ENCODE measurements at places on chromosomes 5 and 9. TPM values are rescaled to one million over a fixed set of nuclear protein-coding genes. Genes with fewer than 3 reads are reported as not detected.

The CAAP1 gene
- total RNA-seq: 16.3 TPM

The SPATA31D4 gene
- not detected for total RNA-seq

GRCh38 chr5:72108202-72109061 is 1.2 kb downstream of the MAP1B start:
- no peaks in the 10 kb centered on the region for H3K36me3 ChIP-seq
- no peak overlapping the region for H3K27ac ChIP-seq
- DNase-seq: no peak
- H3K4me3 ChIP-seq: no peak overlapping the region
- peaks cover 19% of the 10 kb centered on the region for H3K4me1 ChIP-seq

DNA sequence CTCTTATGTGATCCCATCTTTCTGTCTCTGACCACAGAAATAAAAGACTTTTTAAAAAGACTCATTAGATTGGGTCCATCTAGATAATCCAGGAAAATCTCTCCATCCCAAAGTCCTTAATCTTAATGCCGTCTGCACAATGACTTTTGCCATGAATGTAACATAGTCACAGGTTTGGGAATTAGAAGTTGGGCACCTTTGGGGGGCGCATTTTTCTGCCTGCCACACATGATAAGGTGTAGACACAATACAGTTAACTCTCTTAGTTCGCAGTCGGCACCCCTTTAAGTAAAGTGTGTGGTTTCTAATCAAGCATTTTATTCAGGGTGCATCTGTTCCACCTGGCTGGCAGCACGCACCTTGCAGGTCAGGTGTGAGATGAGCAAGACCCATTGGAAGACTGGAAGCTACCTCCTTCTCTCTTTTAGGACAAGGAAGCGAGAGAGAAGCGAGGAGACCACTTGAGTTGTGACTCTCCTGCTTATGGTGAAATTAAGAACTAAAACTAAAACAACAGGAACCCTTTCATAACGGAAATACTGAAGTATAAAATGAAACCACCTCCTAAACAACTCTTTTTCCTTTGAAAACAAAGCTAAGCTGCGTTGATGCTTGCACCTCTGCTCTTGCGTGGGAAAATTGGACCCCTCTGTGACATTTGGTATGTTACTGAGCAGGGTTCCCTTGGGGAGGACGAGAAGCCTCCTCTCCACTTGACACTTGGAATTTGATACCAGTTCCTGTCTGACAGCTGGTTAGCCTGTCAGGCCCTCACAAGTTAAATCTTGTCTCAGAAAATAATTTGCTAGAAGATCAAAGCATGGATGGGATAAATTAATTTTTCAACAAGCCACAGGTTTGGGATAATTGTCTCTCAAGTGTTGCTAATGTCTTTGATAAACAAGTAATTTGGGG is 304.6 kb upstream of the DMRT1 start:
- no peaks in the 10 kb centered on the region for H3K36me3 ChIP-seq
- peak overlapping the region; percentile 3 for H3K27ac ChIP-seq

GRCh38 chr5:52751137-52751536 is 36.6 kb upstream of the ITGA1 start:
- no peak overlapping the region for H3K27ac ChIP-seq
- H3K36me3 ChIP-seq: no peaks in the 10 kb centered on the region
- no peaks in the 10 kb centered on the region for H3K27me3 ChIP-seq
- no peak for DNase-seq
- no peak overlapping the region for H3K4me3 ChIP-seq

DNA sequence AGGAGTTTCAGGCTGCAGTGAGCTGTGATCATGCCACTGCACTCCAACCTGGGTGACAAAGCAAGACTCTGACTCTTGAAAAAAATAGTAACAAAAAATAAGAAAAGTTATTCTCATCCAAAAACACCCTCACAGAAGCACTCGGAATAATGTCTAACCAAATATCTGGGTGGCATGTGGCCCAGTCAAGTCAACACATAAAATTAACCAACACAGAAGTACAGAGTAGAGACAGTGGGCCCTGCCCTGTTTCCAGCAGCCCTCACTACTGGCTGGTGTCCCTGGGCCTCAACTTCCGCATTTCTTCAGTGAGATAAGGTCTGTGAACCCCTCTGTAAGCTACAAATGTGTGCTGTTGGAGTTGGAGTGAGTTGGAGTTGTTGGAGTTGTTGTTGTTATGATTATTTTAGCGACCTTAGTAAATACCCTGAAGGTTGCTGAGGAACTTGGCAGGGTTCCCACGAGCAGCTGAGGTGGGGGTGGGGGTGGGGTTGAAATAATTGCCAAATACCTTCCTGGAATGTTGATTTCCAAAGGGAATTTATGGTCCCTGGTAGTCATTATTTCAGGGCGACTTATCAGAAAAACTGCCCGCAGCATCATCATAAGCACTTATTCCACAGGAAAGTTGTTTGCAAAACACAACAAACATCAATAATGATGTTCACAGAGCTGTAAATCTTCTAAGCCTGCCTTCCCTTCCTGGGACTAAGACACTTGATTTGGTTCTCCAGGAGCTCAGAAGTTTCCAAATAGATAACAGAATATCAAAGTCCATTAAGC is 30.2 kb downstream of the C5orf15 start:
- no peak overlapping the region for H3K27ac ChIP-seq
- no peaks in the 10 kb centered on the region for H3K36me3 ChIP-seq
- no peak for DNase-seq
- no peak overlapping the region for H3K4me3 ChIP-seq
- no peaks in the 10 kb centered on the region for H3K4me1 ChIP-seq

Data from T-cell (primary cell).